ENCODE measurements at places on chromosomes 5 and 9.

- DNase-seq, result no peak
Observed at GRCh38 chr5:59051951-59052350, 469.1 kb downstream of the RAB3C start.

GRCh38 chr5:147805030-147805454 lies 22.5 kb upstream of the JAKMIP2 start:
- DNase-seq, result no peak

- no peak for DNase-seq
Observed at GRCh38 chr5:33612386-33612785, 171.6 kb downstream of the TARS1 start.

- no peak for DNase-seq
Observed at GRCh38 chr5:165859251-165859650, 2353.8 kb downstream of the MAT2B start.

- DNase-seq, result peak; percentile 4
Observed at GRCh38 chr5:119524485-119524884, 72.2 kb downstream of the HSD17B4 start.

GRCh38 chr9:91727316-91727861 lies 222.6 kb downstream of the ROR2 start:
- peak; percentile 76 for DNase-seq

GRCh38 chr9:122020398-122020797 lies 72.7 kb downstream of the TTLL11 start:
- DNase-seq, result no peak

DNA sequence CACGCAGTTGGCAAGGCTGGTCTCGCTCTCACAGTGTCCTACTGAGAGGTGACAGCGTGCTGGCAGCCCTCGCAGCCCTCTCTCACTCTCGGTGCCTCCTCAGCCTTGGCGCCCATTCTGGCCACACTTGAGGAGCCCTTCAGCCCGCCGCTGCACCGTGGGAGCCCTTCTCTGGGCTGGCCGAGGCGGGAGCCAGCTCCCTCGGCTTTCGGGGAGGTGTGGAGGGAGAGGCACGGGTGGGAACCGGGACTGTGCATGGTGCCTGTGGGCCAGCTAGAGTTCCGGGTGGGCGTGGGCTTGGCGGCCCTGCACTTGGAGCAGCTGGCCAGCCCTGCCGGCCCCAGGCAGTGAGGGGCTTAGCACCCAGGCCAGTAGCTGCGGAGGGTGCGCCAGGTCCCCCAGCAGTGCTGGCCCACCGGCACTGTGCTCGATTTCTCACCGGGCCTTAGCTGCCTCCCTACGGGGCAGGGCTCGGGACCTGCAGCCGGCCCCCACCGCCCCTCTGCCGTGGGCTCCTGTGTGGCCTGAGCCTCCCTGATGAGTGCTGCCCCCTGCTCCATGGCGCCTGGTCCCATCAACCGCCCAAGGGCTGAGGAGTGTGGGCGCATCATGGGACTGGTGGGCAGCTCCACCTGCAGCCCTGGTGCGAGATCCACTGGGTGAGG lies 15.7 kb upstream of the RNF180 start:
- no peak for DNase-seq

DNA sequence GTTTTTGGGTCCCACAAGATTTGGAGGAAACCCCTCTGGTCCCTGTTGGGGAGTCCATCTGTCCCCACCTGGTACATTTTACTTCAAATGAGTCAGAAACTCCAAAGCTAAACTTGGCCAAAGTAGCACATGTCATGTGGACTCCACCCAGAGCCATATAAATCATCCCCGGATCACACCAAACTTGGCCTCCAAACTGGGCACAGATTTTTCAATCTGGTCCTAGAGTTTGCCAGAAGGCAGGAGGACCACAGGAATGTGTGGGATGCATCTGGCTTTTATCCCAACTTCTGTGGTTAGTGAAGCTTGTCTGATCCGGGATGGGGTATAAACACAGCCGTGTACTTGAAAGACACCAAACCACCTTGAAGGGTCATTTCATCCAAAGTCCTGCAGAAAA lies 66.3 kb downstream of the MAT2B start:
- DNase-seq, result no peak

DNA sequence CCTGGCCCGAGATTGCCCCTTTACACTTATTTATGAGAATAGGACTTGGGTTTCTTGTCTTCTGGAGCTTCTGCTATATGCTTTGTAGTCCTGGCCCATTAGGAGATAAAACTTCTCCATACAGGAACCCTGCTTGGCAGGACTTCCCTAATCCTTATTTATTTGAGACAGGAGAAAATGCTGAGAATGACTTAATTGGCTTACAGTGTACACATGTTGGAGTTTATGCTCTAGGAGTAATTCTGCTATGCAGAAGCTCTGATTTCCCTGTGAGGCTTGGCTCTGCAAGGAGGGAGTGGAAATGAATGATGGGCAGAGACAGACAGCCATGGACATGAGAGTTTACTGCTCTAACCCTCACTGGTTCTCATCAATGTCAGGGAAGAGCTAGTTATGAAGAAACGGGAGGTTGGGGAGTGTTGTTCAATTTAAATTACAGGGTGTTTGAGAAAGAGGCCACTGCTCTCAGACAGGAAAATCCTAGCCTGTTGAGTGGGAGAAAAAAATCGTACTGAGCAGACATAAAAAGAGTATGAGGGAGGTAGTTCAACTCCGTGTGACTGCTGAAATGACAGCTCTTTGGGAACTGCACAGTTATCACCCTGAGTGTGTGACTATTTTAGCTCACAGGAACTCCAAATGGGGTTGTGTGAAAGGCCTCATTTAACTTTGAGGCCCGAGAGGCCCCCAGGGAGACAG lies 37.5 kb downstream of the ACTBL2 start:
- no peak for DNase-seq

DNA sequence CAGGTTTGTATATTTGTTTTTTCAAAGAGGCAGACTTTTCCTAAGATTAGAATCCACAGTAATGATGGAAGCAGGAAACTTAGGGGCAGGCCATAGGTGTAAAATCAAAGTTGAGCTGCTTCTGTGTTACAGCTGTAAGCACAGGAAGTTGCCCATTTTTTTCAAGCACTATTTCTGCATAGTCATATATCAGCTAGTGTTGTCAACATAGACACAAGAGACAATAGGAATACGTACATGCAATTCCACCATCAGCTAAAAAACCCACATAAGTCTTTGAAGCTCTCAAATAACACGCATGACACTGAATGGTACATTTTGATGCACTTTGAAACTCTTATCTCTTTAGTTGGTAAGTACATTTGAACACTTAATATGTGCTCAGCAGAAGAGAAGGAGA lies 20.2 kb upstream of the SMIM15 start:
- no peak for DNase-seq

- DNase-seq, result no peak
Observed at GRCh38 chr5:96440185-96440538, 7.1 kb upstream of the PCSK1 start.

DNA sequence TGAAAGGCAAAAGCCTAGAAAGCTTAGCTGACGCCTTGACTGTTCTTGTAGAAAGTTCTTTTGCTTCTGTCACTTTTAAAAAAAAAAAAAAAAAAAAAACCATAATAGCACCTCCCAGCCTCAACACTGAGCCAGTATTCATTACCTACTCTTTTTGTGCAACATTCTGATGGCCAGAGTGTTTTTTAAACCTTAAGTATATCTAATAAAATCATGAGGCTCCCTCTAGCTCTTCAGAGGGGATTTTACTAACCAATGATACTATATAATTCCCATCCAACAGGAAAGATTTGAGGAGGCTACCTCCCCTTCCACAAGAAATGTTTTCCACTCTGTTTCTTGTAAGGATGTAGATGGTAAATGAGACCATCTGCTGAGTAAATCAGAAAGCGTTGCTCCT lies 3.9 kb downstream of the BNC2 start:
- no peak for DNase-seq

DNA sequence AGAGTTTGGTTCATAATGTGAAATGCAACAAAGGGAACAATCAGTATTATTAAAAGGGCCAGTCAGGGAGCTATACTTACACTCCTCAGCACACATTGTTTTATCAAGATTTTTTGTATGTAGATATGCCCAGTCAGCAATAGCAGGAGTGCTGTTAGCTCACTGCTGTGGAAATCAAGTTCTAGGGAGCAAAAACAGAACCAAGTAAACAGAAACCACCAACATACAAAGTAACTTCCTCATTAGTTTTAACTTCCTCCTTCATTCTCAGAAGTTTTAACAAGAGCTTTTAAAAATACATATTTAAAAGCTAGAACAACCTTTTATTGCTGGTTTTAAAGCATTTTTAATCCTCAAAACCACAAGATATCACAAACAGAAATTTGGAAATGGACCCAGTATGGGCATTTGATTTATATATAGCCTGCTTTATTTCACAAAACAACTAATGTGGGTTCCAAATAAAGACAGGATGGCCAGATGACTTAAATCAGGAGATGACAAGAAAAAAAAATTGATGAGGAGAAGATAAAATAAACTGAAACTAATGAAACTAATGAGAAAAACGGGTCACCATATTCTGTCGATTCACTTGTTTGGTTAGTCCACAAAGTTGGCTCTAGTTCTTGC lies 178.5 kb downstream of the ADAMTS12 start:
- no peak for DNase-seq

DNA sequence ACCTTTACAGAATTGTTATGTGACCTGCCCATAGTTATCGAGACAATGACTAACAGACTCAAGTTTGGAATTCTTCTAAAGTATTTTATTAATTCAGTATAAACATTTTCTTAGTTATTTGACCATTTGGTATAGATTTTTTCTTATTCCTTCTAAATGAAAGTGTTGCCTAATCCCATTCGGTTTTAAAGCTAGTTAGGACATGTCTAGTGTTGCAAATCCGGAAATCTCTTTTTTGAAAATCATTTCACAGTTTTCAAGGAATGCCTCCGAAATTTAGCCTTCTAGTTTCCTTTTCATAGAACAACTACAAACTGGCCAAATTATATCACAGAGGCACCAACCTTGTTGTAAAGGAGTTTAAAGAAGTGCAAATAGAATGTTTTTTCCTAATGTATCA lies 171.8 kb downstream of the XRCC4 start:
- DNase-seq, result no peak

DNA sequence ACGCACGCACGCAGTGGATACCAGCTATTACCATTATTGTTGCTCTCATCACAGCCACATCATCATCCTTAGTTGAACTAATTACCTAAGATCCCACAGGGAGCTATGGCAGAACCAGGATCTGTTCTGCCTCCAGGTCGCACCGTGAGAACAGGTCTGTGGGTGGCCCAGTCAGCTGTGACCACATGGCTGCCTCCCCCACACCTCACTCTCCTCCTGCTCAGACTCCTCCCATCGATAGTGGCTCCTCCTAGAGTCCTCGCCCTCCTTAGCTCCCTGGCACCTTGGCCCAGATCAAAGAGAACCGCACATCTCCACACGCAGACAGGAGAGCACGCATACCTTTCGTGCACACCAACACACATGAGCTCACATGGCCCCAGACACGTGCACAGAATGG lies 32.4 kb upstream of the RPL26L1 start:
- DNase-seq, result no peak

GRCh38 chr5:160076997-160077396 lies 42.3 kb downstream of the PWWP2A start:
- DNase-seq, result no peak

- DNase-seq, result peak; percentile 66
Observed at GRCh38 chr9:135474915-135475314, 4.7 kb upstream of the PPP1R26 start.

GRCh38 chr5:144308906-144309670 lies 138.4 kb downstream of the KCTD16 start:
- DNase-seq, result peak; percentile 72

DNA sequence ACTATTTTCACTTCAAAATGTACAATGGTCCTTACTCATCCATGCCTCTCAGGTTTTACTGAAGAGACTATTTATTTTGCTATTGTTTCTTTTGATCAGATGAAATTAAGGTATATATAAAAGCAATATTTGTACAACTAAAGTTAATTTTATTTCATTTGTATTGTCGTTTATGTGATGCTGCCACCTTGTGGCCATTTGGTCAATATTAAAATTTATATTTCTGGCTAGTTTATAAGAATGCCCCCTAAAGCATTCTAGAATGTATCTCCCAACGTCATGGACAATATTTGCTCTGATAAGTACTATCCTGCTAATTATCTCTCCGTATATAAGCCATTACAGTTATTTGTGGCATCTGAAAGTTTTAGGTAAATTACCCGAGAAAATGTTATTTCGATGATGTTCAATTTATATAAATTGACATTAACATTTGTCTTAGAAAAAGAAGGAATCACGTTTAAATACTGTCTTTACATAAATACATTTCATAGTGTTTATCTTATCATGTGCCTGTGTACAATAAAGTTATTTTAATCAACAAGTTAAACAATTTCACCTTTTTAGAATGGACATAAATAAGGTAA lies 680.0 kb downstream of the TAF11L14 start:
- DNase-seq, result peak; percentile 8

Measured in mesendoderm (in vitro differentiated cells).